Body of pancreas (tissue), 4 donors: ENCODE measurements at places on chromosomes 2 and 18.

GRCh38 chr18:10135302-10135926, 221.6 kb downstream of the VAPA start:
- no peaks in the 10 kb centered on the region for H3K36me3 ChIP-seq
- H3K27me3 ChIP-seq, result no peaks in the 10 kb centered on the region
- no peak overlapping the region for H3K27ac ChIP-seq
- H3K4me3 ChIP-seq, result no peak overlapping the region

- no peaks in the 10 kb centered on the region for H3K27me3 ChIP-seq
- peak overlapping the region; percentile 100 for H3K27ac ChIP-seq
- DNase-seq, result no peak
- H3K36me3 ChIP-seq, result no peaks in the 10 kb centered on the region
- H3K4me1 ChIP-seq, result peaks cover 38% of the 10 kb centered on the region
- H3K4me3 ChIP-seq, result peak overlapping the region; percentile 96
Measured at GRCh38 chr2:47903781-47904490, 2.4 kb downstream of the FBXO11 start.

GRCh38 chr2:36455011-36455410, 99.4 kb downstream of the CRIM1 start:
- H3K36me3 ChIP-seq, result no peaks in the 10 kb centered on the region
- peaks cover 12% of the 10 kb centered on the region for H3K4me1 ChIP-seq
- no peak overlapping the region for H3K4me3 ChIP-seq
- H3K27me3 ChIP-seq, result no peaks in the 10 kb centered on the region
- no peak for DNase-seq

- H3K27me3 ChIP-seq, result no peaks in the 10 kb centered on the region
- no peak for DNase-seq
- no peak overlapping the region for H3K4me3 ChIP-seq
Measured at GRCh38 chr2:230323385-230324106, 3.4 kb upstream of the SP140L start.

GRCh38 chr2:6524691-6525474, 340.8 kb downstream of the CMPK2 start:
- no peak overlapping the region for H3K4me3 ChIP-seq
- no peaks in the 10 kb centered on the region for H3K27me3 ChIP-seq
- H3K4me1 ChIP-seq, result peaks cover 25% of the 10 kb centered on the region
- DNase-seq, result peak; percentile 17
- peak overlapping the region; percentile 1 for H3K27ac ChIP-seq
- no peaks in the 10 kb centered on the region for H3K36me3 ChIP-seq

DNA sequence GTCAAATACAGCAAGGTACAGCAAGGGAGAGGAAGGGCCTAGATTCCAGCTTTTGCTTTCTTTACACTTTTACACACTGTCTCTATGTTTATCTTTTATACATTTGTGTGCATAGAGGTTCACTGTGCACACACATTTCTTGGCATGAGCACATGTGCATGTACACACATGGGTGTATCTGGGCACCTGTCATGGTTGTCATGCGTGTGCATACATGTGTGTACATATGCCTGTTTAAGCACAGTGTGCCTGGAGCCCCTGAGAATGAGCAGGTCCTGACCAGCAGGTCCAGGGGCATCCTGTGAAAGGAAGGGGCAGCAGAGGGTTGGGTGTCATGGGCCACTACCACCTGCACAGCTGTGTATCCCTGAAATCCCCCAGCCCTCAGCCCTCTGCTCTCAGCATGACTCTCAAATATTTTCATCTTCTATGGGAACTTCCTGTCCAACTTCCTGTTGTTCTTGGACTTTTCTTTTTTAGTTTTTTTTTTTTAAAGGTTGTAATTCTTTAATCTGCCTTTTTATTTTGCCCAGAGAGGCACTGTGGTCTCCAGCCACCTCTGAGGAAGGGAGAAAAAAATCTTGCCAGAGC, 97.0 kb upstream of the EPAS1 start:
- no peaks in the 10 kb centered on the region for H3K36me3 ChIP-seq
- no peak for DNase-seq
- no peaks in the 10 kb centered on the region for H3K27me3 ChIP-seq
- no peak overlapping the region for H3K27ac ChIP-seq
- H3K4me3 ChIP-seq, result no peak overlapping the region

- H3K4me3 ChIP-seq, result no peak overlapping the region
- no peaks in the 10 kb centered on the region for H3K4me1 ChIP-seq
- H3K27ac ChIP-seq, result no peak overlapping the region
- no peak for DNase-seq
- H3K27me3 ChIP-seq, result no peaks in the 10 kb centered on the region
Measured at GRCh38 chr18:27223526-27224291, 38.6 kb upstream of the CHST9 start.
